ENCODE measurements at places on chromosomes 6 and 20.

GRCh38 chr6:144330017-144330987, 45.2 kb downstream of the UTRN start:
- DNase-seq, result no peak

DNA sequence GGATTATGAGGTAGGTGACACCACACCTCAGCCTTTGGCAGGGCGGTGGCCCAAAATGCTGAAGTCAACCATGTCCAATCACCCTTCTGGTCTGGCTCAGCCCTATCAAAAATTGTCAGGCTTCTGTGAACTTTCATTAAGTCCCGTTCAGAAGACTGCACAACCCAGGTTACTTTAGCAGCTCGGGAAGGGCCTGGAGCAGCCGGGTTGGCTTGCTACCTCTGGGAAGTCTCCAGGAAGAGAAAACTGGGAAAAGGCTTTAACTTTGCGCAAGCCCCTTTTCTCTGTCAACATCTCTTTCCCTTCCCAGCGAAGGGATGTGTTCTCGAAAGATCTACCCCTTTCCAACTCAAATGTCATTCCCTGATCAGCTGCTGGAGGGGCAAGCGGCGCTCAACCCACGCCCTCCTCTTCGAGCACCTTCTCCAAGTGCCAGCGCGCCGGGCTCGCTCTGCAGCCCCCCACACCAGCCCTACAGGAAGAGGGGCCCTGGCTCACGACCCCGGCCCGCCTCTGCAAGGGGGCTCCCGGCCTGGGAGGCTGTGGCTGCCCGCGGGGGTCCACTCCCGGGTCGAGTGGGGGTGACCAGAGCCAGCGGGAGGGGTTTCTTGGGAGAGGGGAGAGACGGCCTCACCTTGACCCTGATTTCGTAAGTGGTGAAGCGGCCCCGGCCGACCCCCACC, 573 bp downstream of the SNX3 start:
- no peak for DNase-seq

GRCh38 chr6:133115946-133116345, 125.2 kb upstream of the EYA4 start:
- no peak for DNase-seq

DNA sequence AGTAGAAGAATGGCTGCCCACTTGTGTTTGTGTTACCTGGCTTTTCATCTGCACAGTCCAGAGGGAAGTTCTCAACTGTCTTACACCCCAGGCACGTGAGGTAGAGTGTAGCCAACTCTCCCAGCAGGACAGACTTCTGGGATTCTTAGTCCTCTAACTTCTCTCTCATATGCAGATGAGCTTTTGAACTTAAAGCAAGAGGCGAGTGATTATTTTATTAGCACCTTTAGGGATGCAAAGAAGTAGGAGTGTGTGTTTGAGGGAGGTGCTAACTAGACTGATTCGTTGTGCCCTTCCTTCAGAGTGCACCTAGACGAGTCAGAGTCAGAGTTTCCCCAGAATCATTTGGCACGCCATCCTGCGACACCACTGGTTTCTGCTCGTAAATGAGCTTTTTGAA, 10.8 kb downstream of the CDYL start:
- no peak for DNase-seq

- no peak for DNase-seq
These were observed 115.6 kb upstream of the PTPN1 start for GRCh38 chr20:50394569-50394968.

DNA sequence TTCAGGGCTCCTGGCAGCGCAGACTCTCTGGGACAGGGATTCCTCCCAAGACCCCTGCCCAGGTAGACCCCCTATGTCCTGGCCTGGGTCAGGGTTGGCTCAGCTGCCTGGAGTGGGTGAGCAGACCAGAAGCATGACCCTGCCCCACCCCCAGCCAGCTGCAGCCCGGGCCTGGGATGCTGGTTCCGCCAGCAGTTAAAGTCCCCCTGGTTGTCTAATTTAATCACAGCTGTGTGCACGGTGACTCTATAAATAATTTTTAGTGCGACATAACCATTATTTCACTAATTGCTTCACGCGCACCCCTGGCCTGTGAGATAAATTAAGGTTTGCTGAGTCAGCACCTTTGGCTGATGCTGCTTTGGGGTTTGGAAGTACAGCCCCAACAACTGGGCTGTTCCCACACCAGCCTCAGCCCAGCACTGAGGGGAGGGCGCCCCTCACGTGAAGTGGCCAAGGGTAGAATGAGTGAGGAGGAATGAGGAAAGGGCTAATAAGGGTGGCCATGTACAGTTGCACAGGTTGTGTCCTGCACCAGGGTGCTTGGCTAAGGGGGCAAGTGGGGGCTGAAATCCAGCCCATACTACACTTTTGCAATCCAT, 26.1 kb upstream of the CDH22 start:
- no peak for DNase-seq

- DNase-seq, result no peak
These were observed 527 bp downstream of the TOMM34 start for GRCh38 chr20:44959638-44960102.
